ENCODE measurements at places on chromosomes 3 and 15.

GRCh38 chr3:144165482-144165881 is 193.9 kb downstream of the DIPK2A start:
- no peak for DNase-seq

DNA sequence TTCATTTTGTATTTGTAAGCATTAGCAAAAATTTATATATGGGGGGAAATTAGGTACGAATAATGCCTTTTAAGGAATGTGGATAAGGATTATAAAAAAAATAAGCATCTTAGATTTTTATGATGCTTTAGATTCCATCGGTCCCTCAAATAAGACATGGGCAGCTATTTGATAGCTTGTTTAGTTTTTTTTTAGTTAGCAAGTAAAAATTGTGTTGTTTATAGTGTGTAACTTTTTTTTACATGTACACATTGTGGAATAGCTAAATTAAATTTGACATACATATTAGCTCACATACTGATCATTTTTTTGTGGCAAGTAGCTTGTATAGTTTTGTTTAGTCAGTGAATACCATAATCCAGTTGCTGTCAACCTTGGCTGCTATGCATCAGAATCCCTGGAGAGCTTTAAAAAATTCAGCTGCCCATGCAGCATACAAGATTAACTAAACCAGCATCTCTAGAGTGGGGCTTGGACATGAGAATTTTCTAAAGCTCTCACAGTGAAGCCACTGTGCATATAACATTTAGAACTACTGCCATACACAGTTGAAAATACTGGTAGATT is 53.9 kb downstream of the TMOD3 start:
- no peak for DNase-seq

DNA sequence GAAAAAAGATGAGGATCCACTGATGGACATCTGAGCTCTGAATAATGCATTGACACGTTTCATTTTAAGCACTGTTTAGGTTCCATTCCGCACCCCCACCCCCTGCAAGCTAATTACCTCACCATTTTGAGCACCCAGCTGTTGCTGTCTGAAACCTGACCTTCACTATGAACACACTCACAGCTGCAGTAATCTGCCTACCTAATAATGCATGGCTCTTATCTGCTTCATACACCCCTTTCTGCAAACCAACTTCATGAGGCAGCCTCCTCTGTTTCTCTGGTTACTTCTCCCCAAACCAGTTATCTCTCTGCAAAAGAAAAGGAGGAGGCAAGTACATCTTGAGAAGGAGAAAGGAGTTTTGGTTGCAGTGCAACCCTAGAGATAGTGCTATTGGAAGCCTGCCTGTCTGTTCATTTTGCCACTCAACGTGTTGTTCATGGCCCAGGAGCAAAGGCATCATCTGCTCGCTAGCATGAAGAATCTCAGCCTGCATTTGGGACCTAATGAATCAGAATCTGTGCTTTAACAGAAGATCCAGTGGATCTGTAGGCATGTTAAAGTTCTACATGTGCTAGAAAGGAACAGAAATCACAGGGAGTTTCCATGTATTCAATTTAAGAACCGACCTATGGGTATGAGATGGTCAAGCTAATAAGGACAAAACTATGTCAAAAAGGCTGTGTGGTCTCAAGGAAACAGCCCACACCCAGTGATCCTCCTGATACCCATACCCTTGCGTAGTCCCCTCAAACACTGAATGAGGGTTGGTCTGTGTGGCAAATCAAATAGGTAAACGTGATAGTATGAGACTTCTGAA is 87.2 kb downstream of the MB21D2 start:
- DNase-seq = no peak

GRCh38 chr3:146386936-146387335 is 82.4 kb downstream of the PLSCR2 start:
- DNase-seq = no peak

DNA sequence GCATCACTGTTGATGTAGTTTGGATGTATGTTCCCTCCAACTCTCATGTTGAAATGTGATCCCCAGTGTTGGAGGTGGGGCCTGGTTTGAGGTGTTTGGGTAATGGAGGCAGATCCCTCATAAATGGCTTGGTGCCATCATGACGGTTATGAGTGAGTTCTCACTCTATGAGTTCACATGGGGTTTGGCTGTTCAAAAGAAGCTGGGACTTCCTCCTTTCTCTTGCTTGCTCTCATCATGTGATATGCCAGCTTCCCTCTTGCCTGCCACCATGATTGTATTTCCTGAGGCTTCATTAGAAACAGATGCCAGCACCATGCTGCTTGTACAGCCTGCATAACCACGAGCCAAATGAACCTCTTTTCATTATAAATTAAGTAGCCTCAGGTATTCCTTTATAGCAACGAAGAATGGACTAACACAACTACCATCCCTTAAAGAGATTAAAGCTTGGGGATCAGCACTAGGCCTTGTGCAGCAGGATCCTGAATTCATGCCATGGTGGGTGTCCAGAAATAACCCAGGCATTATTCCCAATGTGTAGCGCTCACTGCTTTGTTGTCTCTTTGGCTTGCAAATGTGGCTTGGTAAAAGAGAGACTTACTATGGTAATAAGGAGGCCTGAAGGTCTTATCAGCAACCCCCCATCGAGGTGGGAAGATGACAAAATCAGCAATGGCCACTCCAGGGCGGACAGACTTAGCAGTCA is 41.9 kb downstream of the NDUFB4 start:
- no peak for DNase-seq

- DNase-seq = peak; percentile 10
These were observed 81.6 kb downstream of the LRRC49 start for GRCh38 chr15:70974004-70974832.

- DNase-seq = no peak
These were observed 20.9 kb downstream of the FBXO22 start for GRCh38 chr15:75924576-75924975.

DNA sequence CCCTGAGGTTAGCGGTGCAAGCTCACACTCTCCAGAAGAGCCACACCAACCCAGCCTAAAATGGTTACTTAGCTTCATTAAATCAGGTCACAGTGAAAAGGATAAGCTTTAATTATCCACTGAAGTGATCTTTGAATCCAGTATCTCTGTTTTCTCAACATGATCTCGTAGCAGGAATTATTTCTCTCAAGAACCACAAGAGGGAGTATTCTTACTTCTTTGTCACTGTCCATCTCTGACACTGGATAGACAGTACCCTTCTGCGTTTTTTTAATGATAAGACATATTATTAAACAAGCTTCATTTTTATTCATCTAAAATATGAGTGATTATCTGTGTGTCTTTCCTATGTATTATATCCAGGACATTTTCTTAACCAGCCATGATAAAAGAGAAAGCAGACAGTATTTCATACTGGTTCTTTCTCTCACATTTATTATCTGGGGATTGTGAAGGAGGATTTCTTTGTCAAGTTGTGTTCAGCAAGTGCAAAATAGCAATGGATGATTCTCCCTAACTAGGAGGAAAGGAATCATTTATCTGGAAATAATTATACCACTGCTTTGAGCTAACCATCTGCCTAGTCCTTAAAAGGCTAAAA is 105.4 kb upstream of the CCDC54 start:
- peak; percentile 33 for DNase-seq

DNA sequence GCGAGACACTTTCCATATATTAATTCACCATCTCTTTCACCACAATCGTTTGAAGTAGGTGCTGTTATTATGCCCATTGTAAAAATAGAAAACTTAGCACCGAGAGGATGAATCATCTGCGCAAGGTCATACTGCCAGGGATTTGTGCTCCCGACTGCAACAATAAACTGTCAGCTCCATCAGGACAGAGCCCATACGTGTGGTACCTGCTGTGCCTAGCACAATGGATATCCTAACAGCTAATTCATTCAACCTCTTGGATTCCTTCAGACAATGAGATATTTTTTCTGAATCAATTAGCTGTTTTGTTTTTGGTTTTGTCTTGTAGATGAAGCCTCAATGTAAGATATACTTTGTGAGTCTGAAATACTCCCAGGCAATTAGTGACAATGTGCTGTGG is 32.3 kb upstream of the PROK2 start:
- peak; percentile 53 for DNase-seq

- no peak for DNase-seq
These were observed 904.0 kb downstream of the TBL1XR1 start for GRCh38 chr3:176293276-176293675.

DNA sequence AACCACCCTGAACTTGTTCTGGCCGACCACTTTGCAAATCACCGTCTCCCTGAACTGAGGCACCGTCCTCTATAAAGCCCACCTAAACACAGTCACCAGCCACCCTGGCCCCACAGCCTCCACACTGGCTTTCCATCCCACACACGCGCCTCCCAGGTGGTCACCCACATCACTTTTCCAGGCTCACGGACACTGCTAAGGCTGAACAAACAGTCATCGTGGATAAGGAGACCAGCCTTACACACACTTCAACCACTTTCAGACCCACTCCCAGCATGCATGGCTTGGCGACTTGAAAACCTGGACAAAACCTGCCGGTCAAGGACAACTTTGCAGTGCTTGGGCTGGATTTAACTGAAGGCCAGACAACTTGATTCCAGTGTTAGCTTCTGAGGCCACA is 8.4 kb downstream of the CHSY1 start:
- DNase-seq = no peak

- no peak for DNase-seq
These were observed 13.6 kb downstream of the SATB1 start for GRCh38 chr3:18411541-18411940.

DNA sequence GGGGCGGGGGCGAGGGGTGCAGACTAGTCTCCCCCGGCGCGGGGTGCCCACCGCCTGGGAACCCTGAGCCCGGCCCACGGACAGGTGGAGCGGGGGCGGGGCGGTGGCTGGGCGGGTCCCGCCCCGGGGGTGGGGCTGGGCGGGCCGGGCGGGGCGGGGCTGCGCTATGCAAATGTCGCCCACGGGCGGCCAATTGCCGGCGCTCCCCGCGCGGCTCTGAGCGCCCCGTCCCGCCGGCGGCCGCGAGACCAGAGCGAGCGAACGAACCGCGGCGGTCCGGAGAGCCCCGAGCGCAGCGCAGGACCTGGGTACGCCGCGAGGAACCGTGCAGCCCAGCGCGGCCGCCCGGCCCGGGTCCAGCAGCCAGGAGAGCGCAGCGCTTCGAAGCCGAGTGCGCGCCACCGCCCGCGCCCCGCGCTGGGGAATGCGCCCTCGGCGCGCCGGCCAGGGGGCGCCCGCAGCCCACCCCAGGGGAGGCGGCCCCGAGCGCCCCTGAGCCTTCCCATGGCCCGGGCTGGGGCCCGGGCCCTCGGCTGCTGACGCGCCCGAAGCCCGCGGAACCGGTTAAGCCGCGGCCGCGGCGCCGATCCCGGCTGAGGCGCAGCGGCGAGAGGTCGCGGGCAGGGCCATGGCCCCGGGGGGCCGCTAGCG is at the start of gene SEMA3F:
Gene SEMA3F, plus strand, starts transcription at position 485 of the 651 bp plus-strand sequence. CDS start 4,299 bp downstream, outside the sequence.
- DNase-seq = peak; percentile 94

DNA sequence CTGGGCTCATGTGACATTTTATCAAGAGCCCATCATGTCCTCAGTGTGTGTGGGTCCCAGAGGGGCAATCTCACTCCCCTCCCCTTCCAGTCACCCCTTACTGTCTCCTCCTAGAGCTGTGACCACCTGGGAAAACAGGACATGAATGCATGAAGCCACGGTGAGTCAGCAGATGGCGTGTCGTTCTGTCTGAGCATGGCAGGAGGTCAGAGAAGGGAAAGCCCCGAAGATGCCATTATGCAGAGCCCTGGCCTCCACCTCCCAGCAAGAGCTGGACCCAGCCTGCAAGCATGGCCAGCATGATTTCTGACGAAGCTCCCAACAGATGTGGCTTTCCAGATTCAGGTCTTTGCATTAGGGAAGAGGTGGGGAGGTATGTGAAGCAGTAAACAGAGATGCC is 118.5 kb downstream of the TLE3 start:
- peak; percentile 47 for DNase-seq

DNA sequence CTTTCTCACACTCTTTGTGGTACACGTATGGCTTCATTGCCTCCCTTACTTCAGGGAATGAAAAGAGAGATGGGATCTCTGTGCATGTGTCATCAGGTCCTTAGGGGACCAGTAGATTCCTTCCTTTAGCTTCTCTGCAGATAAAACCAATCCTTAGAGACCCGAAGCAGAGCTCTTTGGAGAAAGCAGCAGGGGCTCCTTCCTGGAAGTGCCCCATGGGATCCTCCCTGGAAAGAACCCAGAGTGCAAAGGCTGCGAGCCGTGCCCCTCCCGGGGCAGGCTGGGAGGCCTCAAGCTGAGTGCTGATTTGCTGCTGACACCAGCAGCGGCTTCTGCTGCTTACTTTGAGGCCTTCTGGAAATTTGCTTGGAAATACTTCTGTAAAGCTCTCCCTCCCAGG is 328.6 kb upstream of the RGMA start:
- no peak for DNase-seq

- peak; percentile 51 for DNase-seq
These were observed 21.4 kb downstream of the TBC1D2B start for GRCh38 chr15:78055919-78056713.

DNA sequence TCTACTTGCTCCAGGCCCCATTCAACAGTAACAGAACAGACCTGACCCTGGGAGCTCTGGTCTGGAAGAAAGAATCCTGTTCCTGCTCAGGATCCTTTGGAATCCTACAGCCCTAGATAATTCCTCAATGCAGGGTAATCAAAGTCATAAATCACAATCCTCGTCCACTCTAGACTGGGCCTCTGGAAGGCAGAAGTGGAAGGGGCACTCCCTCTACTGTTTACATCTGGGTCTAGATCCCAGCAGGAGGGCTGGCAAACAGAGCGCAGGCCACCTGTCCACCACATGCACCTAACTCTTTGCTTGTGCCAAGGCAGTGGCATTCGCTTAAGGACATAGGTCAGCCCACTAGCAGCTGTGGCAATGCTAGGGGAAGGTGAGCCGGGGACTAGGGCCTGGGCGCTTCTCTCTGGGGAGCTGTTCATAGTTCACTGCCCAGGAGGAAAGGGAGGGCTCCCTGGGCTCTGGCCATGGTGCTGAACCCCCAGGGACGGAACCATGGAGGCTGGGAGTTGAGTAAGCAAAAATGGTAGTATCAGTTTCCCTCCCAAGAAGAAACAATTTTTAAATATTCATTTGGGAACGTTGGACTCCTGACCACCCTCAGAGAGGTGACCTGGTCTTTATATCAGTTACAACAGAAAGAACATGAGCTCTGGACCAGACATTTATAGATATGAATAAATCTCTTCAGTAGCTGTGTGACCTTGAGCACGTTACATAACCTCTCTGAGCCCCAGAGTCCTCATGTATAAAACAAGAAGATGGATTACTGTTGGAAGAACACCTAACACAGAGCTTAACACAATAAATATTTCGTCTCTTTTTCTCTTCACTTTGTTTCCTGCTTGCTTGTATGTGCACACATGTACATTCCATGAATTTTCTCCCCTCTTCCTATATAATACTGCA is 90.2 kb downstream of the NTRK3 start:
- DNase-seq = peak; percentile 83

DNA sequence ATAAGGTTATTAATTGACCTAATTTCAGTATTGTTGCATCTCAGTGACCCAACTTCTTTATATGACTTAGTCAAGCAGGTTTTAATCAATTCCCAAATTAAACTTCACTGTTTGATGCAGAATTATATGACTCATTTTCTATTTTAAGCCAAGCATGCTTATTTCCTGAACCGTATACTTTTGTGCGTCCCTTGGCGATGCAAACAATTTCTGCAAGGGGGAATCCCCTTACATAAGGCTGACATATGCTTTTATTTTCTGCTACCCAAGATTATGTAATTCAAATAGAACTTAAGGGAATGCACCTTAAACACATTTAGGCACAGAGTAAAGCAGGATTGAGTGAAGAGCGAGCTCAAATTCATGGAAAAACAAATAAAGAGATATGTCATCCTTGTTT is 303.9 kb downstream of the PDCD6IP start:
- no peak for DNase-seq

All from iPS-NIHi11 (cell line).